MCF 10A (cell line): ENCODE measurements at places on chromosomes 12 and 14. TPM values are rescaled to one million over a fixed set of nuclear protein-coding genes. Genes with fewer than 3 reads are reported as not detected.

SSPN gene
- 0.17 and 0.21 TPM in 2 replicates for total RNA-seq

INHBC gene
- not detected in 2 replicates for total RNA-seq

SERPINA12 gene
- total RNA-seq: not detected in 2 replicates

DNA sequence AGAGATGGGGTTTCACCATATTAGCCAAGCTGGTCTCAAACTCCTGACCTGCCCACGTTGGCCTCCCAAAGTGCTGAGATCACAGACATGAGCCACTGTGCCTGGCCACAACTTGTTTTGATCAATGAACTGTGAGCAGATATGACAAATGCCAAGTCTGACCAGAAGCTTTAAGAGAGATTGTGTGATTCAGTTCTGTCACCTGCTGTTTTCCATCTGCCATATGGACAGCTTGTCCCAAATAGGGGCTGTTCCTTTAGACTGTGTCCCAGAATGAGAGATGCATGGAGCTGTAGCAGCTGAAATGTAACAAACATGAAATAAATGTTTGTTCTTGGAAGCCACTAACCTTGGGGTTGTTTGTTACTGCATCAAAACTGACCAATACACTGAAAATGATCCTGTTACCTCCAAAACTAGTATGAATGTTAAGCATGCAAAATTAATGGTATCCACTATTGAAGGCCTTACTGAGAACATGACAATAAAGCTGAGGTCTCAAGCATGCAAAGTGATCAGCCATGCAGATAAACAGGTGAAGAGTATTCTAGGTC lies 65.9 kb upstream of the MED13L start:
- no peak overlapping the region for H3K27ac ChIP-seq
- H3K4me1 ChIP-seq: peaks cover 13% of the 10 kb centered on the region
- H3K4me3 ChIP-seq: no peak overlapping the region
- H3K27me3 ChIP-seq: no peaks in the 10 kb centered on the region

- H3K4me3 ChIP-seq: no peak overlapping the region
- no peaks in the 10 kb centered on the region for H3K36me3 ChIP-seq
- no peak for DNase-seq
- peaks cover 30% of the 10 kb centered on the region for H3K27me3 ChIP-seq
- no peaks in the 10 kb centered on the region for H3K4me1 ChIP-seq
These were observed 65.8 kb downstream of the KCNK10 start for GRCh38 chr14:88256997-88257950.

GRCh38 chr12:47785036-47785886 lies 12.2 kb downstream of the SLC48A1 start:
- no peaks in the 10 kb centered on the region for H3K27me3 ChIP-seq
- peaks cover 12% of the 10 kb centered on the region for H3K4me1 ChIP-seq
- H3K36me3 ChIP-seq: peaks cover 72% of the 10 kb centered on the region
- DNase-seq: no peak
- no peak overlapping the region for H3K4me3 ChIP-seq

DNA sequence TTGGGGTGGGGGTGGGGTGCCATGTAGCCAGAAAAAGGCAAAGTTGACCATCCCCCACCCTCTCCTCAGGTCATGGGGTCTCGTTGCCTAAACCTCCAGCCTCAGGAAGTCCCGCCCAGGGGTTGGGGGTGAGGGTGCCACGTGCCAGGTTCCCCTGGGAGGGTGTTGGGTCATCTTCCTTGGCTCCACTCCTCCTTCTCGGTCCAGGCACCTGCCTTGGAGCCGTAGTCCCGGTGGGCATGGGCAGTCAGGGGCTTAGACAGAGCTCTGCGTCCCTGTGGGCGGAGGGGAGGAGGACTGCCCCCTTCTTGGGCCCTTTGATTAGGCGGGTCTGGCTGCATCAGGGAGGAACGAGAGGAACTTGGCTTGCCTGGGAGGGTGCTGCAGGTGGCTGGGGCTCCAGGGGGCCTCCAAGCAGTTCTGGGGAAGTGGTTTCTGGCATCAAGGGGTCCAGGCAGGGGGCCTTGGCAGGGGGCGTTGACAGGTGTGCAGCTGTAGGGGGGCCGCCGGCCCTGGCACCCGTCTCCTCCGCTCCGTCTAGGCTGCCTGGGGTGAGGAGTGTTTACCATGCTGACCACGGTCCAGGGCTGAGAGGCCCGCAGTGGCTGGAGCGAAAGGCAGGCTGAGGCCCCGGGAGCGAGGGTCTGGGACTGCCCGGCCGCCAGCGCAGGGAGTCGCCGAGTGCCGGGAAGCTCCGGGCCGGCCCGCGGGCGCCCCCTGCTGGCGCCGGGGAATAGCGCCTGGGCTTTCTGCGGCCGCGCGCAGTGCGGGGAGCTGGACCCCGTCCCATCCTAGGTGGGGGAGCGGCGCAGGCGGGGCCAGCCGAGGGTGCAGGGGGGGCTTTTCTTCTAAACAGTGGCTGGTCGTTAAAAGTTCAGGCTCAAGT lies 7.9 kb downstream of the SETD1B start:
- DNase-seq: peak; percentile 61
- H3K36me3 ChIP-seq: peaks cover 47% of the 10 kb centered on the region
- H3K4me3 ChIP-seq: peak overlapping the region; percentile 82
- no peak overlapping the region for H3K27ac ChIP-seq
- peaks cover 28% of the 10 kb centered on the region for H3K4me1 ChIP-seq

DNA sequence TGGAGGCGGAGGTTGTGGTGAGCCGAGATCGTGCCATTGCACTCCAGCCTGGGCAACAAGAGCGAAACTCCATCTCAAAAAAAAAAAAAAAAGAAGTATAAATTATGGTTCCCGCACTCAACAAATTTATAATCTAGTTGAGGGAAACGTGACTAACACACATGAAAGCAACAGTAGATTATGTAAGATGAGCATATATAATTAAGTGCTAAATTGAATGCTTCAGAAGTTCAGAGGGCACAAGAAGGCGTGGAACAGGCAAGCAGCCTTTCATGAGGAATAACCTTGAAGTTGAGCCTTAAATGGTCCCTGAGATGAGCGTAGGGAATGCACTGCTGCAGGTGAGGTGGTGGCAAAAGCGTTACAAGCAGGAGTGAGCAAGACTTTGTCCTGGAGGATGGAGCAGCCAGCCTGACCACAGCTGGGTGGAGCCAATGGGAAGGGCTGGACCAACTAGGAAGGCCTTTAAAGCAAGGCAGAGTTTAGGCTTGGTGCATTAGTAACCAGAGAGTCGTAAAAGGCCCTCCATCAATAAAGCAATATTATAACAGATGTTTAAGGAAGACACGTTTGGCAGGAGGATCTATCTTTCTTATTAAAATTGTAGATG lies 30.6 kb upstream of the TUBA1A start:
- H3K4me1 ChIP-seq: peaks cover 7% of the 10 kb centered on the region
- H3K27me3 ChIP-seq: no peaks in the 10 kb centered on the region
- no peaks in the 10 kb centered on the region for H3K36me3 ChIP-seq
- DNase-seq: no peak

- no peak overlapping the region for H3K4me3 ChIP-seq
- no peak overlapping the region for H3K27ac ChIP-seq
- H3K4me1 ChIP-seq: peaks cover 25% of the 10 kb centered on the region
- DNase-seq: no peak
- peaks cover 5% of the 10 kb centered on the region for H3K36me3 ChIP-seq
These were observed 31.1 kb upstream of the STRAP start for GRCh38 chr12:15851045-15851620.
